ENCODE measurements at places on chromosomes 11 and 22.

DNA sequence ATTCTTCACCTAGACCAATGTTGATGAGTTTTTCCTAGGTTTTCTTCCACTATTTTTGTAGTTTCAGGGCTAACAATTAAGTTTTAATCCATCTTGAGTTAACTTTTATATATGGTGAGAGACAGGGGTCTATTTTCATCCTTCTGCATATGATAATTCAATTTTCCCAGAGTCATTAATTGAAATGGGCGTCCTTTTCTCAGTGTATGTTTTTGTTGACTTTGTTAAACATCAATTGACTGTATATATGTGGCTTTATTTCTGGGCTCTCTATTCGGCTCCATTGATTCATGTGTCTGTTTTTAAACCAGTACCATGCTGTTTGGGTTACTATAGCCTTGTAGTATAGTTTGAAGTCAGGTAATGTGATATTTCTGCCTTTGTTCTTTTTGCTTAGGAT, 282.1 kb downstream of the INSC start:
- no peak for DNase-seq

- DNase-seq: no peak
Observed at GRCh38 chr22:22552630-22553029, 6.4 kb downstream of the PRAME start.

GRCh38 chr11:66619080-66619554, 2.7 kb downstream of the RBM14 start:
- no peak for DNase-seq

DNA sequence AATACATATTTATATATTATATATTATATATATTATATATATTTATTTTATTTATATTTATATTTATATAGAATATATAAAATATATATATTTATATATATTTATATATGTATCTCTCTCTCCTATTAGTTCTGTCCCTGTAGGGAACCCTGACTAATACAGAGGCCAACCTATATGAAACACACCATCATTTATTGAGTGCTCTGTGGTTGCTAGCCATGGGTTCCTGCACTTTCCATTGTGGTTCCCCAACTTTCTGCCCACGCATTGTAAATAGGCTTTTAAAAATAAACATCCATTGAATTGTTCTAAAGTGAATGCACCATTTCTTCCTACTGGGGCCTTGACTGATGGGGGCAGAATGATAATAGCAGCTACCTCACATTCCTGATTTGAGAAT, 93.8 kb upstream of the SESN3 start:
- no peak for DNase-seq

DNA sequence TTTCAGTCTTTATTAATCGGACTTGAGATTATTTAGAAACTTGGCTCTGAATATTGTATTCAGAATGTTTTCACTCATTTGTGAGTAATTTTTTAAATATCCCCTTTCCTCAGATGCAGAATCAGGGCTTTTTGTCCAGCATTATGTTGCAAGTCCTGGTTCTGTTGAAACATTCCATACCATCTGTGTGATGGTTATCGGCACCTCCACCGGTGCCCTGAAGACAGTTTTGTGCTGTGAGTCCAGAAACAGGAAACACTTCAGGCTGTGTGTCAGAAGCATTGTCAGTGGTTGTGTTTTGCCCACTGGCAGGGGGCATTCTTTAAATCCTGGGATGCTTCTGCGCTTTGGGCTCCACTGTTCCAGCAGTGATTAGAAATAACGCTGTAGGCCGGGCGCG, 20.4 kb downstream of the CDPF1 start:
- no peak for DNase-seq

- no peak for DNase-seq
Observed at GRCh38 chr11:3232956-3233355, 739 bp upstream of the MRGPRE start.

DNA sequence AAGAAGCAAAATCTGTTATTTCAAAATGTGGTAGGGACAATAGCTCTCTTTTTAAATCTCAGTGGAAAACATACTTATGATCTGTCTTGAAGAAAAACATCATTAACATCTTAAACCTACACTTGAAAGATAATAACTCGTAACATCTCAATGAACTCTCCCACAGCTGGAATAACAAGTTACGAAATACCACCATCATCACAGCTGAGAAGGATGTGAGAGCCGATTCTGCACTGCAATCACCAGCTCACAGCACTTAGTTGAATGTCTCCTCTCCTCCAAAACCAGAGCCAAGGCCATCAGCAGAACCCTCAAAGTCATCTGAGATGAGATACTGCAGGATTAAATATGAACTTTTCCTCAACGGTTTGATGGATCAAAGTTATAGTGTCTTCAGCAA, 124.3 kb downstream of the ARHGAP20 start:
- no peak for DNase-seq

Measured in cardiac septum (tissue), 1 donor.